ENCODE measurements at places on chromosomes 2 and 18.

GRCh38 chr2:67724261-67724660, 327.1 kb downstream of the ETAA1 start:
- no peak for DNase-seq

- DNase-seq: no peak
Observed at GRCh38 chr2:192314800-192315481, 120.2 kb upstream of the TMEFF2 start.

GRCh38 chr2:227653419-227653818, 13.2 kb upstream of the SCYGR5 start:
- no peak for DNase-seq

DNA sequence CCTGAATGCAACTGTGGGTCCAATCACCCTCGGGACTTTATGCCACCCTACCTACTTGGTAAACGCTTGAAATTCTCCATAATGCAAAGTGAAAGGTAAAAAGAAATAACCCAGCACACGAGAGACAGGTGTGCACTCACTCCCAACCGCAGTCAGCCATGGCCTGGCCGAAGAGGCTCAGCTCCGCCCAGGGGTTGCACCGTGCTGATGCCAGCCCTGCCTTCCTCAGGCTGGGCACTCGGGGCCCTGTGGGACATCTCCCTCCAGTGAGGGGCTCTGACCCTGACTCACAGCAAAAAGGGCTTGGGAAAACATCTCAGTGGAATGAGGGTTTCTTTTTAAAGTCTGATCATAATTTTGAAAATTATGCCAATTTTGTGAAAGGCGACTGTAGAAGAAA, 13.3 kb downstream of the SLC66A2 start:
- no peak for DNase-seq

DNA sequence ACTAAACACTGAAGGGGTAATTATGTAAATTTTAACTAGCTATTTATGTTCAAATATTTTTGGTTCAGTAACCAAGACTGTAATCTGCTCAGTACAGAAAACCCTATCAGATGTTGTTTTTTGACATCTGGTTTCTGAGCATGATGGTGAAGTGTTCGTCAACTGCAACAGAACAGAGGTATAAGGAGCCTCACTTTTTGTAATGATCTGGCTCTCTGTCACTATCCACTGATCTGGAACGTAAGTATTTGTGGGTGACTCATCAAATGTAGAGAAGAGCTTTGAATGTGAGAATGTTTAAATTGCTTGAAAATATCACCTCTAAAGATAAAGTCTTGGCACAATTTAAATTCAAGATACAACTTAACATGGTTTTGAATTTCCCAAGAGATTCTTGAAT, 213.6 kb upstream of the FAM98A start:
- DNase-seq: no peak

DNA sequence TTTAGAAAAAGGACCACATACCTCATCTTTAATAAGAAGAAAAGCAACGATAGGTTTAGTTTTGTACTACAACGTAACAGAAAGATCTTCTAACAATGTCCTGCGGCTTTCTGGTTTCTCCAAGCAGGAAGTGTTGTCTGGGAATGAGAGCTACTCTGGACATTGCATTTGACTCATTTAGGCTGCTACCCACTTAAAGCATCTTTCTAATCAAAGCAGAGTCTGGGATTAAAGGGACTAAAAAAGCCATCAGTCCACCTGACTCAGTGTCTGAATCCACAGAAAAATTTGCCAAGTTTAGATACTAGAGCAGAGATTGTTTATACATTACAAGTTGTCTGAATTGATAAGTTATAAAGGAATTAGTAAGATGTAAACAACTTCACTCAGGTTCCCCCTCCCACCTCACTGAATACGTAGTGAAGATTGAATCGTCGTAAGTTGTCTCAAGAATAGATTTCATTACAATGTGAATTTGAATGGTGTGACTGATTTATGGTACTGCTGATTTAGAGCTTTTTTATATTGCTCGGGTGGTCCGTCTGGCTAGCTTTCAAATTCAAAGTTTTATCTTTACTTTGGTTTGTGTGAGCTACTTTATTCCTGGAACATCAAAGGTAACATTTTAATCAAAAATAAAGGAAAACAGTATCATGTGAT, 70.2 kb upstream of the SMIM21 start:
- DNase-seq: no peak

GRCh38 chr2:96773922-96774321, 13.2 kb downstream of the CNNM4 start:
- no peak for DNase-seq

GRCh38 chr18:24160086-24160485, 21.2 kb downstream of the CABYR start:
- no peak for DNase-seq

- no peak for DNase-seq
Observed at GRCh38 chr2:104880076-104880475, 26.2 kb downstream of the POU3F3 start.

DNA sequence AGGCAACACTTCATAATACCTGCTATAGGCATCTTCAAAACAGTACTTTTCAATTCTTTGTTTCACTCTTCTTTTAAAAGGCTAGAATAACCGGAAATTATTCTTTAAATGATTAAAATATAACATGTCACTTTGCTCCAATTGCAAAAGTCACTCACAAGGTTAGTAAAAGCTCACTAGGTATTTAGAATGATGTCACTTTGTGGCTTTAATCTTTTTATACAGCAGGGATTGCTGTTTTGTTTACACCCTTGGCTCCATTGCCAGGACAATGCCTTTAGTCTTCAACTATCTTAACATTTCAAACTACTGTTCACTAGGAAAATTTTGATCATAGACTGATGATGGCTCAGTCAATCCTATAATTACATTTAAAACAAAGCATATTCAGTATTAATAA, 157.1 kb downstream of the BAZ2B start:
- no peak for DNase-seq

DNA sequence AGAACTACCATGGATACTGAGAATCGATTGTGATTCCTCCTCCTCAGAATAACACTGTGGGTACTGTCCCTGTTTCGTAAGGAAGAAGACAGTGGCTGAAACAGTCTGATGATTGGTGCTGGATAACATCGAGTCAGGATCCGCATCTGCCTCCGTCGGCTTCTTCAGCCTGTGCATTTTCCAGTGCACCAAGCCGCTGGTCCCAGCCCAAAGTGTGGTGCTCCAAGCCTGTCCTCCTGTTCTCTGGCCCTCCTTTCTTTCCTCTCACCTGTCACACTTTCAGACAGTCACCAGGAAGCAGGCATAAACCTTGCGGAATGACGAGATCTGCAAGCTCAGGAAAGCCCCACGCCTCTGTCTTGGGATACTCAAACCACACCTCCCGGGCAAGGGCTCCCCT, 30.6 kb downstream of the PTGR3 start:
- no peak for DNase-seq

DNA sequence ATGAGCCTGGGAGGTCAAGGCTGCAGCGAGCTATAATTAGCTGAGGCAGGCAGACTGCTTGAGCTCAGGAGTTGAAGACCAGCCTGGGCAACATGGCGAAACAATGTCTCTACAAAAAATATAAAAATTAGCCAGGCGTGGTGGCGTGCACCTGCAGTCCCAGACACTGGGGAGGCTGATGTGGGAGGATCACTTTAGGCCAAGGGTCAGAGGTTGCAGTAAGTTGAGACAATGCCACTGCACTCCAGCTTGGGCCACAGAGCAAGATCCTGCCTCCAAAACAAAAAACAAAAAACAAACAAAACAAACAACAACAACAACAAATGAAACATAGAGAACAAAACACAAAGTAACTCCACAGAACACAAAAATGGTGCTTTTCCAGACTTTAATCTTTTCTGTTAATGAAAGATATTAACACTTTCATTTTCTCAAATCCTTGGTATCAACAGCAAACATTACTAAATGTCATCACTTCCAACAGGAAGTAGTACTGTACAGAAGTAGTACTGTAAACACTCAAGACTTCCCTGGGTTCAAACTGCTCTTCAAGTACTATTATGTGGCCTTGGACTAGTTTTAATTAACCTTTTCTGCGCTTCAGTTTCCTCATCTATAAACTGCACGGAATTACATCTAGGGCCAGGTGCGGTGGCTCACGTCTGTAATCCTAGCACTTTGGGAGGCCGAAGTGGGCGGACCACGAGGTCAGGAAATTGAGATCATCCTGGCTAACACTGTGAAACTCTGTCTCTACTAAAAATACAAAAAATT, 27.9 kb downstream of the PUM2 start:
- no peak for DNase-seq

GRCh38 chr2:37205689-37206341, 9.5 kb downstream of the CEBPZOS start:
- no peak for DNase-seq

DNA sequence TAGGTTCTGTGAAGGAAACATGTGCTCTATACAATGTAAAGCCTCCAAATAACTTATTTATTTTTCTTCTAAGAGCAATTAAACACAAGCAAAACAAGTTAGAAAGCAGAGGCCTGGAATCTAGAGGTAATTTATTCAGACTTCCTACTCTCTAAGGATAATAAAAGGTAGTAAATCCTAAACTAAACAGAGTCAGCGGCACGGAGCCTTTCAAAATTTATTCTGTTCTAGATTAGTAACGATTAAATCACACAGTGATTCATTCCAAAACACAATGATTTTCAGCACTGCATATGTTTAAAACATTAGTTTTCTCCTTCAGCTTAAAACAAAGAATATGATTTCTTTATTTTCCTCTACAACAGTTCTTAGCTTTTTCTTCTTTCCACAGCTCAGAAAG, 160.9 kb downstream of the FBXO15 start:
- DNase-seq: no peak

DNA sequence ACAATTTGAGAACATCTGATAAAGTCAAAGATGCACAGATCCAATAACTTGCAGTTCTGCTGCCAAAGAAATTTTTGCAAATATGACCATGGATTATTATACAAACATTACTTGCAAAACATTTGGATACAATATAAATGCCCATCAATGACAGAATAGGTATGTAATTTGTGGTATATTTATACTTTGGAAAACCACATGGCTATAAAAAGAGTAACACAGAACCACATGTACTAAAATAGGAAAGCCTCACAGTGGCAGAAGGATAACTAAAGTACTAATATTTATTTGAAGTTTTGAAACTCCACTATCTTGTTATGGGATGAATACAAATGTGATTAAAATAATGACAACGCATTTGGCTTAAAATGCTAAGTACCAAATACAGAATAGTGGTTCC, 51.8 kb upstream of the DNAJC10 start:
- DNase-seq: no peak

- DNase-seq: no peak
Observed at GRCh38 chr2:18560797-18561085, 288 bp upstream of the RDH14 start.

GRCh38 chr2:64941143-64941542, 48.1 kb upstream of the SLC1A4 start:
- no peak for DNase-seq

DNA sequence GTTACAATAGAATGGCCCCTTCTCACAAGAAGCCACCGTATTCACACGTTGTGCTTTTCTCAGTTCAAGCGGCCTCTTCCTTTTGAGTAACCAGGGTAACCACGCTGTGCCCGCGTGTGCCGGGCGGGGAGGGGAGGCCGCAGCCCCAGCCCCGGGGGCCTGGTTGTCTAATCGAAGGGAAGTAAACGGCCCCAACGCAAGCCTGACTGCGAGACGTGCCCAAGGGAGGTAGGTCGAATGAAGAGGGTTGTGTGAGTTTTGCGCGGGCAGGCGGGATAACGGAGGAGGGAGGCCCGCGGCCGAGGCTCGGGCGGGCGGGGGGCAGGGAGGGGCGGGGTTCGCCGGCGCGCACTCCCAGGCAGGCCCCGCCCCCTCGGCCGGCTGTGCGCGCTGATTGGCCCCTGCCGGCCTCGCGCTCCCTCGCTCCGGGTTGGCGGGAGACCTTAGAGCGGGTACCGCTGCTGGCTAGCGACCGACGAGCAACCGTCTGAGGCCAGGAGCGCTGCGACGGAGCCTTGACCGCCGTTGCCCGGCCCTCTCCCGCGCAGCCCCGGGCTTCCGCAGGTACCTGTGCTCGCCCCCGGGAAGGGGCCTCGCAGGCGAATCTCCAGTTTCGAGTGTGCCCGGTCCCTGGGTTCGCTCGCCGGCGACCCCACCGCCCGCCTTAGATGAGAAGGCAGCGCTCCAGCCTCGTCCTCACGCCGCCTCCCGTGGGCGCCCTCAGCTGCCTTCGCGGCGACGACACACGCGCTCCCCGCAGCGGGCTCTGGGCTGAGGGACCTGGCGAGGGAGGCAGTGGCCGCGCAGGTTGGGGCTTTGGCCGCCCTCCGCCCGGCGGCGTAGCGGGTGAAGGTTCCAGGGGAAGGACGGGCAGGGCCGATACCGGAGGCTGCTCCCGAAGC, at the start of gene SPDYA:
Gene SPDYA (plus strand): TSS at position 451 of the 902 bp plus-strand sequence. CDS start 5,181 bp downstream, outside the sequence.
- DNase-seq: peak; percentile 52

- no peak for DNase-seq
Observed at GRCh38 chr2:60741576-60741975, 14.5 kb upstream of the PAPOLG start.

GRCh38 chr18:74276609-74277008, 15.2 kb downstream of the CYB5A start:
- no peak for DNase-seq

GRCh38 chr2:127425540-127426490, 7.6 kb downstream of the PROC start:
- no peak for DNase-seq

DNA sequence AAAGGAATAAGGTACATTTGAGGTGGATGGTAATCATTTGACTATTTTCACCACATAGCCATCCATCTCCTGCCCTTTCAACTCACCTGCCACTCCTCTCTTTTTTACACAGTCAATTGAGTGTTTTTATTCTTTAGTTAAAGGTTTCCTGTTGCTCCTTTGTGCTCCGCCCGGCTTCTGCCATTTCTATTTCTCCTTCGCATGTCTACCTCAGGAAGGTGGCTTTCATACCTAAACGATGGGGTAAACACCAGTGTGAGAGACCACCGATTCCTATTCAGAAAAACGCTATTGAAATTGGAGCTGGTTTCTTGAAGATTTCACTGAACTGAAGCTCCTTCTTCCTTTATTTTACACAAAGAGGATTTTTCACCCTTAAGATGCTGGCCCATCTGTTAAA, 1628.0 kb upstream of the PIK3C3 start:
- DNase-seq: no peak

DNA sequence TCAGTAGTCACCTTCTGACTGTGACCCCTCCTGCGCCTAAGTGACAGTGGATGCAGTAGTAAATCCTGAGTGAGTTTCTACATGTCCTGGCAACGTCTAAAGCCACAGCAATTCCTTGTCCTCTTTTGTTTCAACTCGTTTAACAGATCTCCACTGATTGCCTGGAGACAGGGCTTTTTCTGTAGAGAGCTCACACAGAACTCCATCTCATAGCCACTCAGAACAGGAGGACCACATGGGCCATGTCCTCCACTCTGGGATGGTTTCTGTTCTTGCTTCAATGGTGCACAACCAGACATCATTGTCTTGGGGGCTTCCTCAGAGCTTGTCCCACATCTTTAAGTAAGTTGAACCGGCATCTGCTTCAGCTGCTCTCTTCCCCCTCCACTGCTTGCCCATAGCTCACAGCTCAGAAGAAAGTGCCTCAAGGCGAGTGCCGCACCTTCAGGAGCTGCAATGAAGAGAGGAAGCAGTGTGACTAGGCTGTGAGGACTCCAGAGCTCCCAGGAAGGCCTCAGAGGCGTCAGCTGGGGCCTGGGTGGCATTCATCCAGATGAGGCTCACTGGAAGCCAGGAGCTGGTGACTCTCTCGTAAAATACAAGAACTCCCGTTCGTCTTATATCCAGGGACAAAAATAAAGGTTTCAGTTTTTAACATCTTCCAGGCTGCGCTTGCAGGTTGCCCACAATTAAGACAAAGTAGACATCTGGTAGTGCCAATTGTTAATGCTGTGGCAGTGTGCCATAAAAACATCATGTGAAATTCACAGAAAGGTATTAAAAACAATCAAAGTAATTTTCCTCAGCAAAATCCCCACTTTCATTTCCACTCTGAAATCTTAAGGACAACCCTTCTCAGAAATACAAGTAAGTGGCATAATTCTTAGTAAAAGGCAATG, 37.3 kb downstream of the ST3GAL5 start:
- DNase-seq: no peak

All from DMS 273 treated with DMSO at 0.1 percent for 48 hours (cell line).